Right lobe of liver (tissue), 6 donors: ENCODE measurements at places on chromosomes 5 and 9.

- no peaks in the 10 kb centered on the region for H3K4me1 ChIP-seq
- no peaks in the 10 kb centered on the region for H3K36me3 ChIP-seq
- no peak for DNase-seq
- peaks cover 3% of the 10 kb centered on the region for H3K27me3 ChIP-seq
- H3K4me3 ChIP-seq: no peak overlapping the region
These were observed 448.2 kb downstream of the GADD45G start for GRCh38 chr9:90053027-90053426.

GRCh38 chr9:2228132-2228531, 213.0 kb downstream of the SMARCA2 start:
- no peak overlapping the region for H3K4me3 ChIP-seq
- no peaks in the 10 kb centered on the region for H3K4me1 ChIP-seq
- no peak for DNase-seq
- no peak overlapping the region for H3K27ac ChIP-seq
- H3K27me3 ChIP-seq: no peaks in the 10 kb centered on the region
- no peaks in the 10 kb centered on the region for H3K36me3 ChIP-seq

DNA sequence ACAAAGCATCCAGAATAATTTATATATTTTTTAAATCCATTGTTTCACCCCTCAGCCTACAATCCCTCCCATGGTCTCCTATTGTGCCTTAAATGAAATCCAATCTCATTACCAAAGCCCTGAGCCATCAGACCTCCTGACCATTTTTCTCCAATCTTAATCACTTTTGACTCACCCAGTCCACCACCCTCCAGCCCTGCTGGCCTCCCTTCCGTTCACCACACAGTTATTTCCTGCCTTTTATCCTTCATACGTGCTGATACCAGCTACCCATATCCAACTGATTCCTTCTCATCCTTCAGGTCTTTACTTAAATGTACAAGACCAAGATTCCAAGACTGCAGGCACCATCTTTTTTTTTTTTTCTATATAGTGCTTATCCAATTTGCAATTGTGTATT, 1026.7 kb upstream of the DMAC1 start:
- DNase-seq: no peak
- no peak overlapping the region for H3K27ac ChIP-seq
- H3K4me1 ChIP-seq: peaks cover 26% of the 10 kb centered on the region
- no peaks in the 10 kb centered on the region for H3K36me3 ChIP-seq

- no peak for DNase-seq
- no peaks in the 10 kb centered on the region for H3K27me3 ChIP-seq
- no peaks in the 10 kb centered on the region for H3K36me3 ChIP-seq
- no peaks in the 10 kb centered on the region for H3K4me1 ChIP-seq
- H3K4me3 ChIP-seq: no peak overlapping the region
These were observed 62.8 kb downstream of the CDC14B start for GRCh38 chr9:96556701-96557461.

DNA sequence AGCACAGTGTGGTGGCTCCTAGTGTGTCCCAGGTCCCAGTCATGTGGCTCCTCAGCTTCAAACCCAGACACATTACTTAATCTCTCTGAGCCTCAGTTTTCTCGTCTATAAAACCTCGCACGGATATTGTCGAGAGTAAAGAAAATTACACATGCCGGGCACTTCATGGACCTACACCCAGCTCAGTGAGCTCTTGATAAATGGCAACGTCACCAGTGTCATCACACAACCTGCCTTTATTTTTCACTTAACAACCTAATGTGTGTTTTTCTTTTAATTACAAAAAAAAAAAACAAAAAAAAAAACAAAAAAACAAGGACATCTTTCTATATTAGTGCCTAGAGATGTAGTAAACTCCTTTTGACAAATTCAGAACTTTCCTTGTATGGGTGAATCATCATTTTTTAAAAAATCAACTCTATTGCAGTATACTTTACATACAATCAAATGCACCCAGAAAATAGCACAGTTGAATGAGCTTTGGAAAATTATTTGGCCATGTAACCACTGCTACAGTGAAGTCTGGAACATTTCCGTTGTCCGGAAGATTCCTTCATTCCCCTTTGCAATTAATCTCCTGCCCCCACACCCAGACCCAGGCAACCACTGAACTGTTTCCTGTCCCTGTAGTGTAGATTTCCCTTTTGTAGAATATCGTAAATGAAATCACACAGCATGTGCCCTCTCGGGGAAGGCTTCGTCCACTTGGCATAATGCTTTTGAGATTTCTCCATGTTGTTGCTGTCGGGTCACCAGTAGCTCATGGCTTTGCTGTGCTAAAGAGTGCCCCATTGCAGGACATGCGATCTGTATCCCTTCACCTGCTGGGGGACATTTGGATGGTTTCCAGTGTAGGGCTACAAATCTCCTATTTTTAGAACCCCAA, 100.4 kb upstream of the LARP1 start:
- no peaks in the 10 kb centered on the region for H3K36me3 ChIP-seq
- H3K4me1 ChIP-seq: peaks cover 7% of the 10 kb centered on the region
- no peak overlapping the region for H3K4me3 ChIP-seq
- no peaks in the 10 kb centered on the region for H3K27me3 ChIP-seq

DNA sequence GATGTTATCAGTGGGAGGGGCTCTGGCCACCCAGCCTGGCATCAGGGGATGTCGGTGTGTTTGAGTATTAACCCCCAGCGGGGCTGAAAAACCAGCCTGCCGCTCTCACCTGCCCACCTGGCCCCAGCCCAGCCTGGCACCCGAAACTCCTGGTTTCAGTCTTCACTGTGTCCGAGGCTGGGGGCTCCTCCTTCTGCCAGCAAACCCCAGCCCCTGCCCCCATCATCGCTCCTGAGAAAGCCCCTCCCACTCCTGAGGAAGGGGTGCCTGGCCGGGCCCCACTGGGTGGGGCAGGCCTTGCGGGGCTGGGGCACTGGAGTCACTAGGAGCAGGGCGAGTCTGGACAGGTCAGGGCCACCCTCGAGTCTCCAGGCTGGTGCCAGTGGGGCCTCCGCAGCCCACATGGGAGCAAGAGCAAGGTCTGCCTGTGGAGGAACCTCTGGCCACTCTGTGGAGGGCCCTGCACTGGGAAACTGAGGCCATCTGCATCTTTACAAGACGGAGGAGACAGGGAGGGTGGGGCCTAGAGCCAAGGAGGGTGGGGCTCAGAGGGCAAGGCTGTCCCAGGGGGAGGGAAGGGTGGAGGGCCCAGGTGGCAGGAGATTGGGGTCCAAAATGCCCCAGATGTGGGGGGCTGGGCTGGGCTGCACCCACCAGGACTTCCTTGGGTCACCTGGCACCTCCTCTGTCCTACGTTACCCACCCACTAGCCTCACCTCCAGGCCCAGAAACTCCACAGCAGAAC, 51.5 kb upstream of the NOTCH1 start:
- H3K36me3 ChIP-seq: no peaks in the 10 kb centered on the region
- no peak overlapping the region for H3K4me3 ChIP-seq
- H3K4me1 ChIP-seq: no peaks in the 10 kb centered on the region
- DNase-seq: no peak
- H3K27me3 ChIP-seq: no peaks in the 10 kb centered on the region

GRCh38 chr9:24498632-24499031, 47.1 kb downstream of the IZUMO3 start:
- no peaks in the 10 kb centered on the region for H3K27me3 ChIP-seq
- DNase-seq: no peak
- no peak overlapping the region for H3K4me3 ChIP-seq
- H3K36me3 ChIP-seq: no peaks in the 10 kb centered on the region
- no peaks in the 10 kb centered on the region for H3K4me1 ChIP-seq

DNA sequence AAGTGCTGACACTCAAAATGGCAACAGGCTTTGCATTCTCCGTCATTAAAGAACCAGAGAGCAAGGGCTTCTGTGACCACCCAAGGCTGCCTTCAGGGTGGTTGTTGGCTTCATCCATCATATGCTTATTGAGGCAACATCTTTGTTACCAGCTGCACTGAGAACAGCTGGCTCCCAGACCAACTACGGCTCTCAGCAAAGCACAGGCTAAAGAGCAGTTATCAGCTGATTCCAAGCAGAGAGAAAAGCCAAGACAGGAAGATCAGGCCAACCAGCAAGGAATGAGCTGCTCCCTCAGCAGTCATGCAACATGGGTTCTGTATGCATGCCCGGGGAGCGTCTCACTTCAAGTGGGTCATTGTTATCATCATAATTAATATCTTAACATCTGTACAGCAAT, 358.9 kb downstream of the ACTL7B start:
- no peaks in the 10 kb centered on the region for H3K4me1 ChIP-seq
- H3K4me3 ChIP-seq: no peak overlapping the region
- H3K27me3 ChIP-seq: no peaks in the 10 kb centered on the region
